ENCODE measurements at places on chromosomes 11 and 22.

GRCh38 chr11:102560555-102561011 is 30.0 kb upstream of the MMP7 start:
- DNase-seq = no peak

DNA sequence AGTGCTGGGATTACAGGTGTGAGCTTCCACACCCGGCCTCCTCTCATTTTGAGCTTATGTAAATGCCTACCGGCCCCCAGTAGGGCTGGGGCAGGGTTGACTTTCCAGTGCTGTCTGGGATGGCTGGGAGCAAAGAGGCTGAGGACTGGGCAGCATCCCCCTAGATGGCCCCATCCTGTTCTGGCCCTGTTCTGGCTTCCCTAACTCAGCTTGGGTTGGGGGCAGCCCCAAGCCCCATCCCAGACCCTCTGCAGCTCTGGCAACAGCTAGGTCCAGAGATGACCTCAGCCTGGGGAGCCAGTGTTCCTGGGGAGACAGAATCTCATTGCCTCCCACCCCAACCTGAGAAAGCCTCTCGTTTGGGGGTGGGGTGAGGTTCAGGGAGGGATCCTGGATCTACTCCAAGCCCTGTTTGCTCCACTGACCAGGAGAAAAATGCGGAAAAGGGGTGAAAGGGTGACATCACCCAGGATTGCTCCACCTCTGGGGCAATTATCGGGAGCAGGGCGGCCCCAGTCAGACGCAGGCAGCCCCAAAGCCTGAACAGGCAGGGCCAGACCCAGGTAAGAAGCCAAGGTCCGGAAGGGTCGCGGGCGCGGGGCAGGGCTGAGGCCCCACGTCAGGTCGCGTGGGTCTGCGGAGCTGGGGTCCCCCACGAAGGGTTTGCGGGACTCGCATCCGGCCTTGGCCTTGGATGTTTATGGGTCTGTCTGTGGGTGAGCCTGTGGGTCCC is at the start of gene PNPLA2:
TSS of gene PNPLA2 (plus strand) at position 519 of the 733 bp plus-strand sequence. CDS start 805 bp downstream, outside the sequence.
- DNase-seq = no peak

DNA sequence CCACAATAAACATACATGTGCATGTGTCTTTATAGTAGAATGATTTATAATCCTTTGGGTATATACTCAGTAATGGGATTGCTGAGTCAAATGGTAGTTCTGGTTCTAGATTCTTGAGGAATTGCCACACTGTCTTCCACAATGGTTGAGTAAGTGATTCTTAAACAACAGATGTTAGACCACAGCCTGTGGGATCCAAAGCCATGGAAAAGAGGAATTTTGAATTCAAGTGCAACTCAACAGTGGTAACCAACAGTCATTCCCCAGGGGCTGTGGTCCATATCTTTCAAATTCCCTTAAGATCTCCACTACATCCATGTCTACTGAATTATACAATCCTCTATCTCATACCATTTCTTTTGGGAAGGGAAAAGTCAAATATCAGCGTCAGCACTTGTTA is 321.5 kb downstream of the LARGE1 start:
- DNase-seq = no peak

DNA sequence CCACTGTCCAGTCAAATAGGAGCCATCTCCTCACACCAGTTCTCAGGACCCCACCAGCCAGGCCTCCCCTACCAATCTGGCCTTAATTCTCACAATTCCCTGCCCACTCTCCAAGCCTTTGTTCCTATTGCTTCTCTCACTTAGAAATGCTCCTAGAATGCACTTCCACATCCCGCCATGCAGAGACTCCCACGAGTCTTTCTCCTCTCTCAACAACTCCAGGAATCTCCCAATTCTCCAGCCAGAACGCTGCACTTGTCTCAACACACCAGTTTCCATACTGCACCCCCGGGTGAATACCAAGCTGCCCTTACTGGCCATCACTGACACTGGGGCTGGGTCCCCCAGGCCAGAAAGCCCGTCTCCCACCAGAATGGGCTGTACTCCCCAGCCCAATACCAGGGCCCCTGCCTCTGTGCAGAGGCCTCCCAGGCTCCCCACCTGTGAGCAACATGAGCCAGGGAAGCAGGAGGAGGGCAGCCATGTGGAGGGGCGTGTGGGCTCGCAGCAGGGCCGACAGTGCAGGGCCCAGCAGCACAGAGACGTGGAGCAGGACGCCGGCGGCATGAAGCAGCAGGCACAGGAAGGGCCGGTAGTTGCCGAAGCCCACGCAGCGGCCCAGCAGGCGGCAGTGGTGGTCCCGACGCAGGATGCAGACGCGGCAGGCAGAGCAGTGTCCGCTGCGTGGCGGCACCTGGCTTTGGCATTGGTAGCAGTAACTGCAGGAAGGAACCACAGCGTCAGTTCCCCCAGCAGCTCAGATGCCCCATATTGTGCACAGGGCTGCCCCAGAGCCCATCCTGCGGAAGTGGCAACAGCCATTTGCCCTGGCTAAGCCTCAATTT is 2.4 kb downstream of the ZDHHC24 start:
- no peak for DNase-seq

DNA sequence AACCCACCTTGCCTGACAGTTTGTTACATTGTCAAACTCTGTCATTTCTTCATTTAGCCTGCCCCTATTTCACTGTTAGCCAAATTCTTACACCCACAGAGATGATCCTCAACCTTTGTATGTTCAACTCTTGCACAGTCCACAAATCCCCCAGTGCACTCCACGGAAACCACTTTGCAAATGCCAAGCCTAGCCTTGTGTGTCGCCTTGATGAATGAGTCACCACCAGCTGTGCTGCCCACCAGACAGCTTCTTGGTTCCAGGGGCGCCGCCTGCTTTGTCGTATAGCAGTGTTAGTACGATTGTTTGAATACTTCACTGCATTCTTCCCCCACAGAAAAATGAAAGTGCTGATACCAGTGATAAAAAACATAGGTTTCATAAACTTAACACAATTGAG is 686.3 kb downstream of the NTM start:
- DNase-seq = no peak

GRCh38 chr11:17986007-17986710 is 26.7 kb downstream of the SERGEF start:
- DNase-seq = no peak

DNA sequence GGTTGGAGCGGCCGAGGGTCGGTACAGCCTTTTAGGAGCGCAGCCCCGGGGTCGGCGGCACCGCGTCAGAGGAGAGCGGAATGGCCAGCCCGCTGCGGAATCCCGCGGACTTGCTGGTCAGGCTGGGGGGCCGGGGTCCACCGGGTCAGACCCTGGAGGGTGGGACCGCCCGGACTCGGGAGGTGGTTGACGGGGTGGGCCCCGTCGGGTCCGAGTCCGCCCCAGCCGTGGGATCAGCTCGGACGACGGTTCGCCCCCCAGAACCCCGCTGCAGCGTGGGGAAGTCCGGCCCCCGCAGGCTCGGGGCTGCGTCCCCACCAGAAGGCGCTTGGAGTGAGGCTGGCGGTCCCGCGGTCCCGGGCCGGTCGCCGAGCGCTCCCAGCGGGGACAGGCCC is 301 bp upstream of the ADM2 start:
- DNase-seq = no peak

DNA sequence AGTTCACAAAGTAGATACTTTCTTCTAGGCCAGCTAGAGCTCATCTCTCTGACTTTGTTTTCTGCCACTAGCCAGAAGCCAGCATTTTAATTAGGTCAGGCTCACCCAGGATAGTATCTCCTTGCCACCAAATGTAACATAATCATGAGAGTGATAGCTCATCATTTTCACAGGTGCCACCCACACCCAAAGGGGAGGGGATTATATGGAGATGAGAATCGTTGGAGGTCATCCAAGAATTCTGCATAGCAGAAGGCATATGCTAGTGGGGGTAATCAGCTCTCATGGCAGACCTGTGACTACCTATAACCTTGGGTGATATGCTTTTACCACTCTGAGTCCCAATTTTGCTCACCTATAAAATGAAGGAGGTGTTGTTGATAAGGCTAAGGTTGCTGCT is 523.0 kb downstream of the METTL15 start:
- no peak for DNase-seq

GRCh38 chr11:125348674-125349309 is 147.3 kb downstream of the FEZ1 start:
- no peak for DNase-seq

- no peak for DNase-seq
Observed at GRCh38 chr11:90753546-90753945, 530.7 kb upstream of the CHORDC1 start.

DNA sequence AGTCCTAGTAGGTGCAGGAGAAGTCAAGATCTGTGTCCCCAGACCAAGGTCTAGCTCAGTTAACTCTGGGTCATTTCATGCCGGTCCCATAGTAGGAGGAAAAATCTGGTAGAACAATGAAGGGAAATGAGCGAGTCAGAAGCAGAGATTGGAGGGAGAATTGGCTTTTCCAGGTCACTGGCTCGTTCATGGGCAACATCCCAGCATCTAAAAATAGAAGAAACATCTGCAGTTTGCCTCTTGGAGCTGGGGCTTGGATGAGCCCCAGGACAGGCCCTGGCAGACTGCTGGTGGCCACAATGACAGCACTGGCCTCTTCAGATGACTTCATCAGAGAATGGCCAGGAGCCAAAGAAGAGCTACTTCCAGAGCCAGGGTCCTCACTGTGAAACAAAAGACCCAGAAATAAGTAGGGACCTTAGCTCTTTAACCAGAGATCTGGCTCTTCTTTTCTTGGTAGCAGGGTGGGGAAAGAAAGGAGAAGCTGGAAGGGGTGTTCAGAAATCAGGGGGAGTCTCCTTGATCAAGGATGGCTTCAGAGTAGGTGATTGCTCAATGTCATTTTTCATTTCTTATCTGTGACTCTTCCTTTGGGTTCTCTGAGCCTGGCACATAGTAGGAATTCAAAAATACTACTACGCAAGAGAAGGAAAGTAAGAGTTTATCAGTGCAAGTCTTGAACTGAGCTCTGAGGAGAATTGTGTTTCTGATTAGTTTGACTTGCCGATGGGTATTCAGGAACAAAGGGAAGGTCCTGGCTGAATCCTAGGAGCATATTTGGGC is 102.6 kb downstream of the TMPRSS5 start:
- no peak for DNase-seq

DNA sequence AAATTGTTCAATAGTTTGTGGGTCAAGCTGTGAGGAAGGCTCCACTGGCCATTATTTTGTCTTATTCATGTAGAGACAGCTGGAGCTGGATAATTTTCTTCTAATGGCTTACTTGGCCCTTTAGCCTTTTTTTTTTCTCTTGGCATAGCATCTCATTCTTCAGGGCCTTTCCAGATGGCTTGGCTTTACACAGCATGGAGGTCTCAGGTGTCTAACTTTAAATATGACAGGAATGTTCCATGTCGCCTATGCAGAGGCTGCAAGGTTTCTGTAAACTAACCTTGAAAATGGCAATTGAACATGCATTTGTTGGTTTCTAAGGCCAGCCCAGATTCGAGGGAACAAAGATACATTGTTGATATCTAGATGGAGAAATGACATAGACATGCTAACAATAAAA is 247.9 kb upstream of the CNTN5 start:
- DNase-seq = no peak

- no peak for DNase-seq
Observed at GRCh38 chr11:27718346-27718862, 18.1 kb upstream of the BDNF start.

GRCh38 chr11:95501761-95502266 is 270.8 kb upstream of the SESN3 start:
- no peak for DNase-seq

DNA sequence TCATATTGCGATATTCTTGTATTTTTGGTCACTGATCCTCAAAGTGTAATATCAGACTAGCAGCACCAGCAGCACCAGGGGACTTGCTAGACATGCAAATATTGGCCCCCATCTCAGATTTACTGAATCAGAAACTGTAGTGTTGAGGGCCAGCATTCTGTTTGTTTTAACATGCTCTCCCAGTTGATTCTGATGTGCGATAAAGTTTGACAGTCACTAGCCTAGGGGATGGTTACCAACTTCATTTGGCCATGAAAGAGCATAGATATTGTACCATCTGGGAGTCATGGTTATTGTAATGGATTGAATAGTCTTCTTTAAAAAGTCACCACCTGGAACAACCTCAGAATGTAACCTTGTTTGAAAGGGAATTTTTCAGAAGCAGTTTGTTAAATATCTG is 1090.4 kb upstream of the RAG2 start:
- DNase-seq = no peak

DNA sequence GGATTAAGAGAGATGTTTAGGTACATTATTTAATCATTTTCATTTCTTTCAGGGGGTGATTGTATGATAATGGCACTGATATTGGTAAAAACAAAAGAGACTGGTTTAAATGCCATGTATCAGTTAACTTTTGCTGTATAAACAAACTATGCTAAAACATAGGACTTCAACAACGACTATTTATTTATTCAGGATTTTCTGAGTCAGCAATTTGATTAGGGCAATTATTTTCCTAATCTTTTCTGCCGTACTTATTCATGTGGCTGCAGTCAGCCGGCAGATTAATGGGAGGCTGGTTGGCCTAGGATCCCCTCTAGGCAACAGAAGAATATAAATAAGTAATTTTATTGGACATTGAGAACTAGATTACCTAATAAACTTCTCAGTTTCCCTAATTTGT is 661.7 kb upstream of the RAG2 start:
- DNase-seq = no peak

GRCh38 chr11:119970555-119971304 is 167.2 kb downstream of the TRIM29 start:
- DNase-seq = no peak

Measured in cortex of kidney (tissue), 1 donor.